ENCODE measurements at places on chromosomes 7 and 10. TPM values are rescaled to one million over a fixed set of nuclear protein-coding genes. Genes with fewer than 3 reads are reported as not detected.

The FKBP9 gene
- total RNA-seq, result 556 TPM

GRCh38 chr10:29266641-29267040 lies 22.2 kb upstream of the LYZL1 start:
- H3K27ac ChIP-seq, result no peak overlapping the region
- H3K27me3 ChIP-seq, result peaks cover 19% of the 10 kb centered on the region
- H3K4me3 ChIP-seq, result no peak overlapping the region
- H3K36me3 ChIP-seq, result no peaks in the 10 kb centered on the region
- H3K4me1 ChIP-seq, result no peaks in the 10 kb centered on the region
- peak; percentile 37 for DNase-seq

DNA sequence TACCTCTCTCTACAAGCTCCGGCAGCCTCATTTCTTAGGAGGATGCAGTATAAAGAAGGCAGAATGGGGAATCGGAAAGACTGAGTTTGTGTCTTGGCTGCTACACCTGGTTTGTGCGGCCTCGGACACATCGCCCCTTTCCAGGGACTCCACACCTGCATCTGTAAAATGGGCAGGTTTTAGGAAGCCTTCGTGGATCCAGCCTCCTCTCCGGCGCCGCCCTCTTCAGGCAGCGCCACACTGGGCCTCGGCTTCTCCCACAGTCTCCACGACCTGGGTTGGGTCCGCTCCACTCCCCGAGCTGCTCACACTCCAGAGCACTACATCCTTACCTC lies 341 bp downstream of the GOT1 start:
- peak; percentile 63 for DNase-seq
- peak overlapping the region; percentile 100 for H3K4me3 ChIP-seq
- peak overlapping the region; percentile 76 for H3K27ac ChIP-seq
- no peaks in the 10 kb centered on the region for H3K27me3 ChIP-seq

DNA sequence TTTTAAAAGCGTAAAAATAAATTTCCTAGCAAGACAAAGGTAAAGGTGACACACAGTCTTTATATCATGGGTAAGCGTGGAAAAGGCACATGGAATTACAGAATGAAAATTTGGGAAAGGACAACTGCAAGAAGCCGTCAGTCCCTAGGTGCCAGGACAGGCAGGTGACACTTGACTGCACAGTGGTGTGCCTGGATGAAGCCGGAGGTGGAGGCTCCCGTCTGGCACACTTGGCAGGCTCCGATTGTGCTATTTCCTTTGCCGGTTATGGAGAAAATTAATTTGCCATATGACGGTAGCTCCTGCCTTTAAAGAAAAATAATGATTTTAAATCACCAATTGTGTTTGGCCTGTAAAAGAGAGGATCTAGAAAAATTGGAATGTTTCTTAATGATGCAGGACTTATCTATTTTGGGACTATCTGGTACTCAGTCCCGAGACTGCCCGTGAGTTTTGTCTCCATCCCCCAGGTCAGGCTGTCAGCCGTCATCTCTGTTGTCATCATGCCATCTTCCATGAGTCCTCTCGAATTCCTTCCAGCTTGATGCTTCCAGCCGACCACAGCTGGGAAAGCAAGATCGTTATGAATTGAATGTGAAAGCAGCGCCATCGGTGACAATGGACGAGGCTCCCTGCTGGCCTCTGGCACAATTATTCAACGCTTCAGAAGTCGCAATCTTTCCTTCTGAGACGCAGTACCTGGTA lies 56.2 kb upstream of the MGMT start:
- H3K4me3 ChIP-seq, result no peak overlapping the region
- no peaks in the 10 kb centered on the region for H3K27me3 ChIP-seq
- no peak for DNase-seq
- no peaks in the 10 kb centered on the region for H3K36me3 ChIP-seq
- no peak overlapping the region for H3K27ac ChIP-seq
- H3K4me1 ChIP-seq, result no peaks in the 10 kb centered on the region

DNA sequence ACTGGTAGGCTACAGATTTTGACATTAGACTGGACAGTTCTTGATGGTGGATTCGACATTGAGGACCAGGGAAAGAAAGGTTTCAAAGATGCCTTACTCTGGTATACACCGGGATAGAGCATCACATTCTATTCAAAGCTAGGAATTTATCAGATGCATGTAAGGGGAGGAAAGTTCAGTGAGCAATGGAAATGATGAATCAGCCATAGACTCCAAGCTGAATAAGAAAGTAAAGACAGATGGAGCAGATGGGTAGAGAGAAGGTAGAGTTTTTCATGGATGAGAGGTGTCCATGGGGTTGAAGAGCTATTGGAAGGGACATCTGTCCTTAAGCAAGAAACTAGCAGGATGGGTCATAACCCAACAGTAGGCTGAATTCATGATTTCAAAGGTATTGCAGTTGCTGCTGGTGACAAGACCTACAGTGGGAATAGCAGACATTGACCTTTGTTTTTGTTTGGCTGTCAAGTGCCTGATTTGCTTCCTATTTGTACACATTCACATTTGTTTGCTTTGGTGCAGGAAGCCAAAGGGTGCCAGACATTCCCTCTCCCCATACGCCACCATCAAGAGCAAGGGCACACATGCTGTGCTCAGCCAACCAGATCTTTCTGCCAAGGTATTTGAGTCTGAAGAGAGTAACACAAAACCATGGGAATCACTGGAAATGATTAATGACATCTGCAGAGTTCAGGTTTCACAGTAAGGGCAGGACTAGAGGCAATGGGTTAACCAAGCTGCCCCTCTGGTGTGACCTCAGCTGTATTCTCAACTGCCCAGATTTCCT lies 8.6 kb upstream of the CACUL1 start:
- H3K27me3 ChIP-seq, result peaks cover 9% of the 10 kb centered on the region
- DNase-seq, result peak; percentile 12
- no peaks in the 10 kb centered on the region for H3K36me3 ChIP-seq
- H3K4me3 ChIP-seq, result no peak overlapping the region
- no peak overlapping the region for H3K27ac ChIP-seq

The CUBN gene
- 0.65 TPM for total RNA-seq

DNA sequence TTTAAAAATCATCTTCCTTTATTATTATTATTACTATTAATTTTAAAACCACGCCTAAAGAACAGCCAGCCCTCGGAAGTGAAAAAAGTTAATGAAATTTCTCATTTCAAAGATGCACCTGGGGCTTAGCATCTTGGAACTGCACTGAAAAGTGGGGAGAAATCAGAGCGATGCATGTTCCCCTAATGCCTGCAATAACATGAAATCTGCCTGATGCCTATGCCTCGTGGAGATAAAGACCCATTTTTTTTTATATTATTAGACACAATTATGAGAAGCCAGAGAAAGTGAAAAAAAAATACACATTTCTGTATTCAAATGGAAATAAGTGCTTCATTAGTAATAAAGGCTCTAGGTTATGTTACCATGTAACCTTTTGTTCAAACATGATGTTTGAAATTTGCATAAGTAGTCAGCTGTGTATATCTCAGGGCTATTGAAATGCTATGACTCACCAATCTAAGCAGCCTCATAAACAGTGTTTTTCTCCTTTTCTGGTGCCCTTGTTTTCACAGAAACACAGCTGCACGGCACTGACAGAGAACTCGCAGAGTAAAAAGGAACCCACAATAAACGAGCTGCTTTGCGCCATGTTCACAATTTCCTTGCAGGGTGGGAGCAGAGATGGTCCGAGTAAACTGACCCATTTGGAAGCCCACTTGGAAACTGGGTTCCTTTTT lies 175.8 kb upstream of the PRKCQ start:
- no peak overlapping the region for H3K27ac ChIP-seq
- H3K4me3 ChIP-seq, result no peak overlapping the region
- no peaks in the 10 kb centered on the region for H3K36me3 ChIP-seq
- no peaks in the 10 kb centered on the region for H3K27me3 ChIP-seq

GRCh38 chr7:44390701-44391100 lies 65.3 kb upstream of the CAMK2B start:
- no peak overlapping the region for H3K4me3 ChIP-seq
- no peak overlapping the region for H3K27ac ChIP-seq
- H3K27me3 ChIP-seq, result no peaks in the 10 kb centered on the region

The BICC1 gene
- total RNA-seq, result 86.8 TPM

DNA sequence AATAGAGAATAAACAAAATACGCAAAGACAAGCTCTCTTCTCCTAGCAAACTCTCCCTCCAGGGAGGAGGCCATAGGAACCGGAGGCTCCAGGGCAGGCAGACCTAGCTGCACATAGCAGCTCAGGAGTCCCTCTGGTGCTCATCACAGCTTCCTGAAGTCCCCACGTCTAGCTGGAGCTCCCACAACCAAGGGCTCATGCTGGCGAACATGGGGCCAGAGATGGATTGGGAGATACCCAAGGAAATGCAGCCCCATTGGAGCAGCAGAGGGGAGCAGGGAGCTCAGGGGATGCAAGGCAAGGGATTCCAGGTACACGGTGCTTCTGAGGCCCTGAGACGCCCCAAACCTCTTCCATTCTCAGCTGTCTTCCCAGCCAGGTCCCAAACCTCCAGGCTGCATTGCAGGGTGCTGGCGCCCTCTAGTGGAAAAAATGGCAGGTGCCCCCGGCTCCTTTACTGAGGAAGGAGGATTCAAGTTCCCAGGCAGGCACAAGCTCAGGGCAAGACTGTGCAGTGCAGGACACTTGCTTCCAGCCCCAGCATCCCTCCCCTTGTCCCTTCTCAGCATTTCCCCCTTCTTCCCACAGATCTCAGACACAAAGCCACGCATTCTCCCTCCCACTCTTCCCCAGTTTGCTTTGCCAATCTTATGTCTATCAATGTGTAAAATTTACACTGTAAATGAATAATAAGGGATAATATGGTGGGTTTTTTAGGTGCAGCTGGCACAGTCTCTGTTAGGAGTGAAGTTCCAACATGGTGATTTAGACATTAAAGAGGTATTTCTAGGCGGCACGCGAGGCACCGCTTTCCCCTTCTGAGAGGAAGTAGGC lies 46.2 kb downstream of the GPAM start:
- no peaks in the 10 kb centered on the region for H3K27me3 ChIP-seq
- no peak overlapping the region for H3K27ac ChIP-seq
- H3K36me3 ChIP-seq, result no peaks in the 10 kb centered on the region
- H3K4me3 ChIP-seq, result no peak overlapping the region
- peak; percentile 75 for DNase-seq

DNA sequence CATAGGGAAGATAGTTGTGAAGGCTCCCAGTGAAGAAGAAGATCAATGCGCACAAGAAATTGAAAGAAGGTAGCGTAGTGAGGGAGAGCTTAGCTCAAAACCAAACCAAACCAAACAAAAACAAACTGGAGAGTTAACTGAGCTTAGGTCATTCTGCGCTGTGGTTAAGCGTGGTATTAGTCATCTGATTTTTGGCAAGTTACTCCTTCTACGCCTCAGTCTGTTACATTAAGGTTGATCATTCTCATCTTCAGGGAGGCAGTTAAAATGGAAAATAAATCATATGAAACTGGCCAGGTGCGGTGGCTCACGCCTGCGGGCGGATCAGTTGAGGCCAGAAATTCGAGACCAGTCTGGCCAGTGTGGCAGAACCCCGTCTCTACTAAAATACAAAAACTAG lies 259.7 kb downstream of the EXOC4 start:
- peaks cover 7% of the 10 kb centered on the region for H3K4me1 ChIP-seq
- H3K4me3 ChIP-seq, result no peak overlapping the region
- H3K36me3 ChIP-seq, result no peaks in the 10 kb centered on the region
- DNase-seq, result no peak
- no peaks in the 10 kb centered on the region for H3K27me3 ChIP-seq

DNA sequence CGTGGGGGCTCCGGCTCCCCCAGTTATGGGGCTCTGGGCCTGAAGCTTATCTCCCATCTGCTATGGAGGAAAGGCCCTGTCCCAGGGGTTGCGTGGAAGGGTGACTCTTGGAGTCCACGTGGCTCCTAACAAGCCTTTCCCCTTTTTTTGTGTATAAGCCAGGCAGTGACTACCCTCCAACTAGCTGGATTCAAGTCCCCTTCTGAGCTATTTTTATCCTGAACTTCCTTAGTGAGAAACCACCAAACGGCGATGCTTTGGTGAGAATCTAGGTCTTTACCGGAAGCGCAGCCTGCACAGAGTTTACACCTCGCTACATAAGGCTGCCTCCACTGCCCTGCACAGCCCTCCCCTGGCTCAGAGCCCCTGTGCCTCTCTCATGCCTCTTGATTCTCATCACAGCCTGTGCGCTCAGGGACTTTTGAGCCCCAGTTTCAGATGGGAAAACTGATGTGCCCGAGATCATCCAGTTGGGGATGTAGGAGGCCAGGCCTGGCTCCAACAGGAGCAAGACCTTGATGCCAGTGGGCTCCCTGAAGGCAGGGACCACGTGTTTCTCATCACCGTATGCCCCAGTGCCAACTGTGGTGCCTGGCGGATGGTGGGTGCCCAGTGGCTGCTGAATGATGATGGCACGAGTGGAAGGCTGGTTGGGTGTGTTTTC lies 102.3 kb upstream of the PPIF start:
- H3K4me3 ChIP-seq, result no peak overlapping the region
- H3K4me1 ChIP-seq, result peaks cover 45% of the 10 kb centered on the region
- H3K27me3 ChIP-seq, result no peaks in the 10 kb centered on the region
- DNase-seq, result peak; percentile 52
- H3K36me3 ChIP-seq, result no peaks in the 10 kb centered on the region

The CTAGE8 gene
- total RNA-seq, result 0.13 TPM

GRCh38 chr7:158829021-158829341 lies 328 bp downstream of the ESYT2 start:
- H3K4me1 ChIP-seq, result peaks cover 13% of the 10 kb centered on the region
- peak; percentile 93 for DNase-seq
- H3K4me3 ChIP-seq, result peak overlapping the region; percentile 90
- no peaks in the 10 kb centered on the region for H3K36me3 ChIP-seq

DNA sequence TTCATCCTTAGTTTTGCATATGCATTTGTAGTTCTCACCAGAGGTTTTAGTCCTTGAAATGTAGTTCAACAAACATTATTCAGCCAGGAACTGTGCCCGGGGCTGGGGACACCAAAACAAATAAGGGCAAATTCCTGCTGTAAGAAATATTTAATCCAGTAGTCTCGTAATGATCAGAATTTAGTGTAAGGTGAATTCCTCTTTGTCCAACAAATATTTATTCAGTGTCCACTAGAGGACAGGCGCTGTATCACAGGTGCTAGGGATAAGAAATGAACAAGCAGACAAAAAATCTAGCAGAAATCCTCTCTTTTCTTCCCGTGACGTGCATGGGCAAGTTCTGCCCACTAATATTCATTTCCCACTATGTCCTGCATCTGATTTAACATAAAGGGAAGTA lies 17.6 kb downstream of the LGI1 start:
- H3K4me3 ChIP-seq, result no peak overlapping the region
- H3K27me3 ChIP-seq, result peaks cover 16% of the 10 kb centered on the region
- H3K36me3 ChIP-seq, result no peaks in the 10 kb centered on the region
- H3K27ac ChIP-seq, result no peak overlapping the region

All from GM23248 (cell line).